ENCODE measurements at places on chromosomes 7 and 10.

- DNase-seq, result no peak
Observed at GRCh38 chr7:351256-351655, 61.3 kb downstream of the FOXL3 start.

GRCh38 chr10:131961047-131961776 lies 20.5 kb downstream of the BNIP3 start:
- DNase-seq, result no peak

GRCh38 chr7:37230221-37230620 lies 218.4 kb downstream of the ELMO1 start:
- no peak for DNase-seq

DNA sequence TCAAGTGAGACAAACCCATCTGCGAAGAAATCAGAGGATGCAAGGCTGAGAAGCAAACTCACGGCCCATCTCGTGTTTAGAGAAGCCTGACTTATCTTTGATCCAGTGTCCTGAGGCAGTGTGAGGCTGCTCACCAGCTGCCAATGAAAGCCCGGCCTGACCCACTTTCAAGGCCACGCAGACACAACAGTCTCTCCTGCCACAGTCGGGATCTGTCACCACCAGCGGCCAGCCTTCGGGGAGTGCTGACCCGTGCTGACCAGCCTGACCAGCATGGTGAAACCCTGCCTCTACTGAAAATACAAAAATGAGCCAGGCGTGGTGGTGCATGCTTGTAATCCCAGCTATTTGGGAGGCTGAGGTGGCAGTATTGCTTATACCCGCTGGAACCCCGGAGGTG lies 7.4 kb upstream of the DNAJB6 start:
- no peak for DNase-seq

- no peak for DNase-seq
Observed at GRCh38 chr10:52662256-52662655, 110.3 kb downstream of the MBL2 start.

- DNase-seq, result no peak
Observed at GRCh38 chr7:151273651-151274390, 25.3 kb upstream of the SMARCD3 start.

GRCh38 chr7:22854158-22855048 lies 31.8 kb upstream of the TOMM7 start:
- peak; percentile 91 for DNase-seq

DNA sequence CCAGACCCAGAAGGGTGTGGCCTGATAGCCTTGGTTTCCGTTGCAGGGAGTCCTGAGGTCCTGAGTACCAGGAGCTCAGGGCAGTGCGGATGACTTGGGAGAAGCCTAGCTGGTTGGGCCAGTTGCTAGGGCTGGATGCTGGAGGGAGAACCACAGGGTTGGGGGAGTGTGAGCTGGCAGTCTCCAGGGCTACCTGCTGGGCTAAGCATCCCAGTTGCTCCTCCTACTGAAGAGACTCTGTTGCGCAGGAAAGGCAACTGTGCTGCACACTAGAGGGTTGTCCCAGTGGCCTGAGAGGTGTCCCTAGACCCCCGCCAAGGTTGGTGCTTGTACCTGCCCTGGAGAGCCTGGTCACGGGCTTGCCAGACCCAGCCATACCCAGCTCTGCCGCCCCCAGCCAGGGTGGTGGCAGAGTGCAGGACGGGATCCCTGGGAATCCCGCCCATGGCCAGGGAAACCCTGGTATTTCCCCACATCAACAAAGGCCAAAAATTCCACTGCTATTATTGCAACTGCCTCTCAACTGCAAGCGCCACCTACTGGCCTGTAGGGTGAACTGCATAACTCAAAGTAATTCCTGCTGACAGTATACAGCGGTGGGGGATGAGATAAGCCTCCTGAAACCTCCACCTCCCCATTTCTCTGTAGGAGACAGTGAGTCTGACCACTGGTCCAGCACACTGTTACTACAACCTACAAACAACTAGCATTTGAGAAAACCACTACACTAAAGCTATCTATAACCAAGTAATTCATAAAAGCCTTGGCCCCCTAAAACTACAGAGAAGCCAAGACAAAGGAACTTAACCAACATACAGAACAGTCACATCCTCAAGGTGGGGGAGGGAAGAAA lies 67.6 kb upstream of the DDC start:
- peak; percentile 61 for DNase-seq

- no peak for DNase-seq
Observed at GRCh38 chr10:125148528-125148927, 11.8 kb downstream of the CTBP2 start.

- no peak for DNase-seq
Observed at GRCh38 chr7:91235211-91235832, 28.9 kb upstream of the FZD1 start.

DNA sequence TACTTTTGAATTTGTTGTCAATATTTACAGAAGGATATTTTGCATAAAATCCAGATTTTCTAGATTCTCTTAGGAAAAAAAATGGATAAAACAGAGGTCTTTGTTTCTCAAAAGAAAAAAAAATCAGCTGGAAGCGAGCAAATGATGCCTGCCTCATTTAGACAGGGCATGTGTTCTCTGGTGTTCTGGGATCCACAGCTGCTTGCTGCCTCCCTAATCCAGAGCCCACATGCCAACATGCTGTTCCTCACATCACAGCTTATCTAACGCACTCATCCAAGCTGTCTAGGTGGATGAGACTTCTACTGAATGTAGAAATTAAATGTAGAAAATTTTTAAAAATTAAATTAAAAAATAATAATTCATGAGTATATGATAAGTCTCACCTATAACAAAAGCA lies 630.1 kb downstream of the SORCS1 start:
- DNase-seq, result no peak

- DNase-seq, result no peak
Observed at GRCh38 chr7:37450035-37450434, 1.4 kb upstream of the ELMO1 start.

- DNase-seq, result no peak
Observed at GRCh38 chr10:31730776-31731175, 197.9 kb downstream of the ARHGAP12 start.

DNA sequence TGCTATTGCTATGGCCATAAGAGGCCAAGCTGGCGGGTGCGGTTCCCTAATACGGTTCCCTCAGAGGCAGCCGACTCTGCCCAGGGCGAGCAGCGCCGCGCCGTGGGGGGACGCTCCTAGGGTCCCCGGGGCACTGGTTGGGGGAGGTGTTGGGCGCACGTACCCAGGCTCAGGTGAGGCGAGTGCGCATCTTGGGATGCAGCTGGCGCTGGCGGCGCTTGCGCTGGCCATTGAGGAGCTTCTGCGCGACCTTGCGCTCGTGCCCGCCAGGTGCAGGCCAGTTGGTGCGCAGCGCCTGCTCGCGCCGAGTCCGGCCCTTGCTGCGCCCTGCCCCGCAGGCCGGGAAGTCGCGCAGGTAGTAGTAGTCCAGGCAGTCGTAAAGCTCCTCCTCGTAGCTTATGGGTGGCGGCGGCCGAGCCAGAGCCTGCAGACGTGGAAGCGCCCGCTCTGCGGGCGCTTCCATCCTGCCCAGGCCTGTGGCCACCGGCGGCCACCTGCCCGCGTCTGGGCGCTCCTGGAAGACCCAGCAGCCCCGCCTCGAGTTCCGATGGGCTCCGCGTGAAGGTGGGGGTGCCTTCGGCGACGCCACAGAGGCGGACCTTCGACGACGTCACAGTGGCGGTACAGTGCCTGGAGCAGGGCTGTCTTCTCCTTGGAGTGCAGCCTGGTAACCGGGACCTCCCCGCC lies at the start of gene NUPR2:
Gene NUPR2 (minus strand): TSS at position 566 of the 687 bp plus-strand sequence. CDS start 103 bp downstream, at position 463.
- no peak for DNase-seq
